HS-5 (cell line): ENCODE measurements at places on chromosomes 12 and 14.

DNA sequence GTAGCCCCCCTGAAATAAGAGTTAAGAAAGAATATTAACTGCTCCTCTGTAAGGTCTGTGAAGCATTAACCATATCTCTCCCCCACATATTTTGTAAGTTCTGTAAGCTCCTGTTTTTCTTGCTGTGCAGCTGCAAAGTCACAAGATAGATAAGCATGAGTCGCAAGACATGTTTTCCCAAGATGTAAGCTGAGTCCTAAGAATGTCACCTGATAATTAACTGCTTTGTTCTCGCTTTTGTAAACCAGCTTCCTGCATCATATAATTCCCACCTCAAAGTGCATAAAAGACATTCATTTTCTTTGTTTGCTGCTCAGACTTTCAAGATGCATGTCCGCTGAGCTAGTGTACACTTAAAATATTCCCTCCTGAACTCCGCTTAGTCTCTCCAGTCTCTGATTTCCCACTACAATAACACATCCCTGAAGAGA, 27.0 kb upstream of the PHC1 start:
- peak; percentile 2 for DNase-seq

- DNase-seq = no peak
Observed at GRCh38 chr12:54987611-54988231, 3.2 kb upstream of the TESPA1 start.

DNA sequence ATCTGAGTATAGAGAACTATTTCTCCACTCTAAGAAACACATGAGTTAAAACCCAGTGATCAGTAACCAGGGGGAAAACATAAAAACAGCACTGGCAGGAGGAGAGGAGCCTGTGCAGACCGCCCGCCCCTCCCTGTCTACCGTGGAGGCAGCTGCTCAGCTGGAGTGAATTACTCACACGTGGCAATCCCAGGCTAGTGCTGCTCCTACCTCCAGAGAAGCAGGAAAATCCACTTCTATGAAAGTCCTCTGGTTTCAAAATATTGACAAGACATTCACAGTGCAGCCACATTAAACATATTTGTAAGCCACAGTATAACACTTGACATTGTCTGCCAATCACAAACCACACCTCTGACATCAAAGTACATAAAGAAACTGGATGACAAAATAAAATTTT, 16.7 kb downstream of the TMEM132D start:
- DNase-seq = no peak

DNA sequence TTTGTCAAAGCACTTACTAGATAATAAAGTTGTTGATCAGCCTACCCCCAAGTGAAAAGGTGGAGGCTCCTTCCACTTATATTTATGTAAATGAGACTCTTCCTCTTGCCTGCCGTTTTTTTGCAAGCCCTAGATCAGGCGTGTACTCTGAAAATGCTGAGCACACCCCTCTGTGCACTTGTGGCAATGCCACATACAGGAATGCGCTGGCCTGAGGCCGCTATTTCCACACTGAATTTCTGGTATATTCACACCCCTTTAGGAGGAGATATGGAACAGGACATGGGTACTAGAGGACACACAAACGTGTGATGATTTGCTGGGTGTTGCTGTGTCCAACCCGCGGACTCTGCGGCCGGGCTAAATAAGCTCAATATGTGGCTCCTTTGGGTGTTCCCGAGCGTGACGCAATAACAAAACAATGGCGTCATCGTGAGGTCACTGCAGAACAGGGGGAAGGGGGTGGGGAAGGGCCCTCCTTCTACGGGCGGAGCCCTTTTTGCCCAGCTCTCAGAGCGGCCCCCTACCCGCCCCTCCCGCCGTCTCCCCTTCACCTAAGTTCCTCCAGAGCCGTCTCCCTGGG, 554 bp upstream of the TSPAN31 start:
- DNase-seq = no peak

GRCh38 chr12:121326996-121327674, 25.1 kb downstream of the ANAPC5 start:
- no peak for DNase-seq

GRCh38 chr12:15143467-15143866, 77.8 kb downstream of the RERG start:
- no peak for DNase-seq
